ENCODE measurements at places on chromosomes 16 and 17.

DNA sequence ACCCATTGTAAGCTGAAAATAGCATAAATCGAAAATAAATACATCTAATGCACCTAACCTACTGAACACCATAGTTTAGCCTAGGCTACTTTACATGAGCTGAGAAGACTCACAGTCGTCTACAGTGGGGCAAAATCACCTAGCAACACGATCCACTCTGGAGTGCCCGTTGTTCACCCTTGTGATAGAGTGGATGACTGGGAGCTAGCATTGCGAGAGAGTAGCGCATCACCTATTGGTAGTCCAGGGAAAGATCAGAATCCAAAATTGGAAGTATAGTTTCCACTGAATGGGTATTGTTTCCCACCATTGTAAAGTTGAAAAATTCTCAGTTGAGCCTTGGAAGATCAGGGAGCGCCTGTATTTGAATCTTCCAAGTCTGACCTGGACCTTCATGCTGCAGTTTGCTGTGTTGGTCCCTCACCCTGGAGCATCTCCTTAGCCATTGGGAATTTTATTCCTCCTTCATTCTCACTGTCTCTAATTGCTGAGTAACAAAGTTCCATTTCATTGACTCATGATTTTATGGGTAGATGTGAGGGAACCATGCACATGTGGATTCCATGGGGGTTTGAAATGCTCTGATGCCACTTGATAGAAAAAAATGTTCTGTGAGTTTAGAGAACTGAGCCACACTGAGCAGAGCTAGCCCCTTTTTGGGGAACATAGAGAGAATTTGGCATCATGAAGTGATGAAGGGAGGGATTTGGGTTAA lies 19.6 kb downstream of the AKAP1 start:
- DNase-seq, result no peak

DNA sequence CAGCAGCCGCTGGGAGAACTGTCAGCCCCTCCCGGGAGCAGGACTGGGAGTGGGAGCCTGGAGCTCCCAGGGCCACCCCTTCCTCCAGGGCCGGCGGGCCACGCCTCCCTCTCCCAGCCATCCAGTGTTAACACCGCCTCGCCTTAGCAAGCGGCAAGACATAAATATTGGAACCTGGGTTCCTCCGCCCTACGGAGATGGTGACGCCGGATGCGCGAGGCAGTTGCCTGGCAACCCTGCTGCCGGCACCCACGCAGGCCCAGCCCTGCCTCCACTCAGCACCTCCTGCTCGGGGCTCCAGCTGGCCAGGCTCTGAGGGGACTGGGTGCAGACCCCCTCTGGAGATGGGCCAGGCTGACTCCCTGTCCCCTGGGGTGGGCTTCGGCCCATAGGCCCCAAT lies 27.4 kb upstream of the CACNA1H start:
- DNase-seq, result no peak

GRCh38 chr17:7747635-7748071 lies 30.1 kb downstream of the DNAH2 start:
- no peak for DNase-seq

- no peak for DNase-seq
Observed at GRCh38 chr16:19463468-19464315, 46.0 kb downstream of the TMC5 start.

- no peak for DNase-seq
Observed at GRCh38 chr16:27240948-27241531, 27.5 kb downstream of the NSMCE1 start.

DNA sequence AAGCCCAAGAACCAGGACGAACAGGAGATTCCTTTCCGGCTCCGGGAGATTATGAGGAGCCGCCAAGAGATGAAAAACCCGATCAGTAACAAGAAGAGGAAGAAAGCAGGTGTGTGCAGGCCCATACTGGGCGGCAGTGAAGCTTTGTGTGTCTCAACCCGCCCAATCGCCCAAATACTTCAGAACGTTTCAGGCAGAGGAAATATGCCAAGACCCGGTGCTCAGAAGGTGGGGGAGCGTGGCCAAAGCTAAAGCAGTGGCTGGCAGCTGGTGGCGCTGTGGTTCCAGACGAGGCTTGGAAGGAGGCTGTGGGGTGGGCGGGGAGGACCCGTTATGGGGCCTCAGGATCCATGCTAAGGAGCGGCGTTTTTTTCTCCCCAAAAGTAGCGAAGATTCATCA lies 1.2 kb downstream of the CCDC137 start:
- DNase-seq, result no peak

DNA sequence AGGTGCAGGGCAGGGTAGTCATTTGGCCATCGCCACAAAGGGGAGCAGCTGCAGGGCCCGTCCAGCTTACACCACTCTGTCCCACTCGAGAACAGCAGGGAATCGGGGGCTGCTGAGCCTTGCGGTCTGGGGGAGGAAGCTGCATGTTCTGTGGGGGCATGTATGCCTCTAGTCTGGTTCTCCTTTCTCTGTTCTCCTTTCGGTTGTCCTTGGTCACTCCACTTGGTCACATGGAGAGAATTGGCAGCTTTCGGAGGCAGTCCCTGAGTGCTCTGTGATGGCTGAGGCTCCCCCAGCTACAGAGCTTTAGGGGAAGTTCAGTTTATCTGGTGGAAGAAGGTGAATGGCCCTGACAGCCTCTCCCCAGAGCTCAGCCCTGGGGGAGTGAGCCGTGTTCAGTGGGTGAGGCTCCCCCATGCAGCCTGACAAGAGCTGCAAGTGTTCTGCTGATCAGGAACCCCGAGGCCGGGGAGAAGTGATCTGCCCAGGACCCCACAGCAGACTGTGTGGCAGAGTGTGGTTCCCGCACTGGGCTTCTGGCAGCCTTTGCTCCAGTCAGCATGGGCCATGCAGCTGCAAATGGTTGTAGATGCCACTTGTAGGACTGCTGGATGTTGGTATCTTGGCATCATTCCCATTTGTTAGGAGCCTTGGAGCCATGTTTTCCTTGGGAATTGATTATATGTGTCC lies 22.3 kb upstream of the SMPD3 start:
- DNase-seq, result no peak

- no peak for DNase-seq
Observed at GRCh38 chr16:21267298-21267697, 10.8 kb downstream of the CRYM start.

DNA sequence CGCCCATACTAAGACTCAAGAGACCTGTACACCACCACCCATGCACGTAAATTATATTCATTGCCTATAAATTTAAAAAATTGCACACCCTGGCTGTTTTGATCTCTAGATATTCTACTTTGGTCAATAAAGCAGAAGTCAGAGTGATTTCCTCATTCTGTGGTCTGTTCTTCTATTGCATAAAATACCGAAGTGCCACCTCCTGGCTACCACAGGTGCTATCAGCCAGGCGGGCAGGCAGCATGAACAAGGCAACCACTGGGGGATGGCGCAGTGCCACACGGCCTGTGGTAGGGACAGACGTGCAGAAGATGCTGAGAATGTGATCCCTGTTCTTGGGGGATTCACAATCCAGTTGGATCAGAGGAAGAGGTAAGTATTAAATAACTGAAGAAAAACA lies 122.3 kb downstream of the CDK5R1 start:
- peak; percentile 25 for DNase-seq

- no peak for DNase-seq
Observed at GRCh38 chr17:5355421-5356129, 63.9 kb downstream of the NUP88 start.

DNA sequence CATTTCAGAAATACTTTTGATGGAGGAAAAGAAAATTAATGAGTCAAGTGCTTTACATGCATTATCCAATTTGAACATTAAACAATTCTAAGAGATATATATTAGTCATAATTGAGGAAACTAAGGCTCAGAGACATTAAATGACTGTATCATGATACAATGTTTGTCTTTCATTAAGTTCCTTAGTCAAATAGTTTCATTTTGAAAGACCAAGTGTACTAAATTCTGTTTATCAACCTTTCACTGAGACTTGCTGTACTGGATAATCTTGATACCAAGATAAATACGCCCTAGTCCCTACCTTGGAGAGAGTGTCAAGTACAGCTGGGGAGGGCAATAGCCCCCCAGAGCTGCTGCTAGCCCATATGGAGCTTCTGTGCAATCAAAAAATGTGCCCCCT lies 24.2 kb downstream of the TOM1L2 start:
- DNase-seq, result no peak

- DNase-seq, result no peak
Observed at GRCh38 chr17:49993423-49994060, 1.5 kb downstream of the DLX3 start.

DNA sequence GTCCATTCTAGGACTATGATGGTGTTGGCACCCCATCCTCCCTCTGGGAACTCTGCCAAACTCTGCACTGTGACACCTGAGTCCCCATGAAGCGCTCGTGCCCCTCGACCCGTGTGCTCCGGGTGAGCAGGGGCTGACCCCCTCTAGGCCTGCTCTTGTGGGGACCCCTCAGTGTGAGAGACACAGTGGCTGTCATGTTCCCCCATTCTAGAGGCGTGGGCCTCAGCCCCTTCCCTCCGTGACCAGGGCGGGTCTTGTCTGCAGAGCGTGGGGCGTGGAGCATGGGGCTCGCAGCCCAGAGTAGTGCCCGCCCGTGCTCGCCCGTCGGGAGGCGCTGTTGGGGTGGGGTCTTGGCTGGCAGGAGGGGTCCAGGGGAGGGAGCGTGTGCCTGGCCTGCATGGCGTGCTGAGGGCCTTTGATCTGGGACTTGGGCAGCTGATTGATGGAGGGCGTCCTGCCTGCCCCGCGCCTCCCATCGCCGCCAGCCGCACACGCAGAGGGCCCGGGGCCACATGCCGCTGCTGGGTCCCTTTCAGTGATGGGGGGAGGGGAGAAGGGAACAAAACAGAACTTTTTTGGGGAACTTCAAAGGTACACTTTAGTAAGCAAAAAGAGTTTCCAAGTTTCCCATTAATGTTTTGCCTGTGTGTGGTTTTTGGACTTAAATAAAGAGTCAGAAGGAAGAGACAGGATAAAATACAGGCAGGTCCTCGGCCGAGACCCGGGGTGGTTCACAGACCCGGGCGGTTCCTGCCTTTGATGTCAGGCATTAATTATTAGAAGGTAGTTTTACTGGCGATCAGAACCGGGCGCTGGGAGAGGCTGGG lies 22.5 kb downstream of the CENPX start:
- no peak for DNase-seq

DNA sequence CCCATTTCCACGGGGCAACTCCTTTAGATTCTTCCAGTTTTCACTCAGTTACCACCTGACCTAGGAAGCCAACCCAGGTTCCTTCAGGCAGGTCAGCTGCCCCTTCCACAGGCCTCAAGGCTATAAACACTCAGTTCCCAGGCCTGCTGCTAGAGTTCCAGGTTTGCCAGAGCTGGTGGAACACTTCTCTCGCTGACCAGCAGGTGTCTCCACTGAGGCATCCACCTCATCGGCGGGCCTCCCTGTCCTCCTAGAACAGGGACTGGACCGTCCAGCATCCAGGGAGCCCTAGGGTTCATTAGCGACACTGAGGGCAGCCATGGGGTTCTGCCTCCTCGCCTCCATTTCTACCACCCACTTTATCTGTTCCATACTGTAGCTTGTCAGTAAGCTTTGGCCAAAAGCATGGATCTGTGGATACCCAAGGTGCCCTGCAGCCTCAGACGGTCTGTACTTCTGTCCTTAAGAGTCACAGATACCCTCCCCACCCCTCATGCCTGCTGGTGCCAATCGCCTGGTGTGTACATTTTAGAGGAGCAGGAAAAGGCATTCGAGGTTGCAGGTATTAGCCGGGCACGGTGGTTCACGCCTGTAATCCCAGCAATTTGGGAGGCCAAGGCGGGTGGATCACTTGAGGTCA lies 29.0 kb downstream of the PIMREG start:
- peak; percentile 21 for DNase-seq

GRCh38 chr17:79907217-79907715 lies 68.0 kb upstream of the CBX4 start:
- no peak for DNase-seq

- no peak for DNase-seq
Observed at GRCh38 chr17:5042157-5043022, 7.2 kb upstream of the SLC52A1 start.

GRCh38 chr17:73362697-73363096 lies 50.9 kb upstream of the CDC42EP4 start:
- no peak for DNase-seq

DNA sequence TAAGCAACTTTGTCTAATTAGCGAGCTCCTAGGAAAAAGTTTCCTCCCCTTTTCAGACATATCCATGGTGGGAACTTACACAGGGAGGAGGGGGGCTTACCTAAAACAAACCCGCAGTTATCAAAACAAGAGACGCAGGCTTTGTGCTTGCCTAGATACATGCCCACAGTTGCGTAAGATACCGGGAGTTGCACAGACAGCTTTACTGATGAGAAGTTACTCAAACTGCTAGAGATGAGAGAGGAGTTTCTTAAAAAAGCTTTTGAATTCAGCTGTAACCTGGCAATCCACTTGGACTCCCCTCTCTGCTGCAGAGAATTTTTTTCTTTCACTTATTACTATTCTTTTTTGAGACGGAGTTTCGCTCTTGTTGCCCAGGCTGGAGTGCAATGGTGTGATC lies 6.8 kb upstream of the ZP2 start:
- DNase-seq, result no peak

- DNase-seq, result no peak
Observed at GRCh38 chr17:21678393-21679081, 13.8 kb upstream of the KCNJ18 start.

GRCh38 chr16:15607700-15608396 lies 35.1 kb downstream of the MARF1 start:
- DNase-seq, result no peak

DNA sequence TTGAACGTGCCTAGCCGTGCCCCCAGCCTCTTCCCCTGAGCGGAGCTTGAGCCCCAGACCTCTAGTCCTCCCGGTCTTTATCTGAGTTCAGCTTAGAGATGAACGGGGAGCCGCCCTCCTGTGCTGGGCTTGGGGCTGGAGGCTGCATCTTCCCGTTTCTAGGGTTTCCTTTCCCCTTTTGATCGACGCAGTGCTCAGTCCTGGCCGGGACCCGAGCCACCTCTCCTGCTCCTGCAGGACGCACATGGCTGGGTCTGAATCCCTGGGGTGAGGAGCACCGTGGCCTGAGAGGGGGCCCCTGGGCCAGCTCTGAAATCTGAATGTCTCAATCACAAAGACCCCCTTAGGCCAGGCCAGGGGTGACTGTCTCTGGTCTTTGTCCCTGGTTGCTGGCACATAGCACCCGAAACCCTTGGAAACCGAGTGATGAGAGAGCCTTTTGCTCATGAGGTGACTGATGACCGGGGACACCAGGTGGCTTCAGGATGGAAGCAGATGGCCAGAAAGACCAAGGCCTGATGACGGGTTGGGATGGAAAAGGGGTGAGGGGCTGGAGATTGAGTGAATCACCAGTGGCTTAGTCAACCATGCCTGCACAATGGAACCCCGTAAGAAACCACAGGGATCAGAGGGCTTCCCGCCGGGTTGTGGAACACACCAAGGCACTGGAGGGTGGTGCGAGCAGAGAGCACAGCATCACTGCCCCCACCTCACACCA lies 724 bp downstream of the GAA start:
- no peak for DNase-seq

GRCh38 chr17:64337676-64338075 lies 53.0 kb downstream of the PECAM1 start:
- no peak for DNase-seq

DNA sequence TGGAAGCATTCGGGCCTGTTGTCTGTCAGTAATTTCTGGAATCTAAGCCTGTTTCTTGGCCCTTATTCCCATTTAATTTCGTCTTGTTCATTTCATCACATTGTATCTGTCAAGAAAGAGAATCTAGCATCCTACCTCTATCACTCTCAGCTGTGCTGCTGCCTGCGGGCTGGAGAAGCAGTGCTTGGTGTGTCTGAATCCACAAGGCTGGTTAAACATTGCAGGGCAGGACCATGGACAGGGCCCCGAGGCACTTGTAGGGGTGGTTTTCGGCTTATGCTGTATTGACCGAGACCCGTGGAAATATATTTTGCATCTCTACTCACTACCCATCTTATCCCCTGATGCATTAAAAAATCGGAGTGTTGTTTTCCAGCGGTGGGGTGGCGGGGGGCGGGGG lies 3.1 kb downstream of the RAB11FIP4 start:
- DNase-seq, result no peak

GRCh38 chr17:9647014-9647413 lies 1.7 kb downstream of the USP43 start:
- no peak for DNase-seq
